NCI-H2081 treated with DMSO at 0.1 percent for 48 hours (cell line): ENCODE measurements at places on chromosomes 4 and X.

- no peak for DNase-seq
Measured at GRCh38 chr4:10611673-10612072, 72.9 kb downstream of the CLNK start.

- no peak for DNase-seq
Measured at GRCh38 chr4:54726907-54727306, 69.2 kb downstream of the KIT start.

GRCh38 chr4:15689540-15689939 is 7.9 kb downstream of the FAM200B start:
- DNase-seq: no peak

DNA sequence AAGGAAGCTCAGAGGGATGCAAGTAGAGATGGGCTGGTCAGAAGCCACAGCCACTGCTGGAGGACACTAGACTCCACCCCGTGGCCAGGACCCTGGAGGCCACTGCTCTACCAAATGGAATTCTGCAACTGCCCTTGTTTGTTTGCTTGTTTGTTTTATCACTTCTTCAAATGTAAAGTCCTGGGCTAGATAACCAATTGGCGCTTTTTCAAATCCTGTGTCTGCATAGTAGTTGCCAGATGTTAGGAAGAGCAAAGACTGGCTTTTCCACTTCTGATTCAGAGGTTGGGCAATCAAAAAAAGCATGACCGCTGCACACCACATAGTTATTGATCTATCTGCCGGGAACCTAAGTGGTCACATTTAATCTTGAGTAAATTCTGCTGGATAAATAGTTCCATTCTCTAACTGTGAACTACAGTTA is 255.2 kb upstream of the SFRP2 start:
- no peak for DNase-seq

DNA sequence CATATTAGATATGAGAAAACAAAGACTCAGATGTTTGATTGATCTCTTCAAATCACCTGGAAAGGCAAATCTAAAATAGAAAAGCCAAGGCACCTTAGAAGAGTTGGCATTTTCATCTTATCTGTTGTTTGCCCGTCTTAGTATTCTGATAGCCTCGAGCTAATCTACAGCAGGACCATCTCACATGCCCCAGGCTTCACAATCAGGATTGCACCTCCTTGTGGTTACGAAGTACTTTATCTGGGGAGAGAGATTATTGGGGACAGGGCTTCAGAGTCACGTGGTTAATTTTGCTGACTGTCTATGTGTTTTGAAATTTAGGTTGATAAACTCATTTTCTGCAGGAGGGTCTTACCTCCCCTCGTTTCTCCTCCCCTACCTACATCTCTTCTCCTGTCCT is 313.1 kb upstream of the ANXA10 start:
- DNase-seq: no peak

- peak; percentile 44 for DNase-seq
Measured at GRCh38 chrX:45623266-45623665, 422.6 kb upstream of the DIPK2B start.

DNA sequence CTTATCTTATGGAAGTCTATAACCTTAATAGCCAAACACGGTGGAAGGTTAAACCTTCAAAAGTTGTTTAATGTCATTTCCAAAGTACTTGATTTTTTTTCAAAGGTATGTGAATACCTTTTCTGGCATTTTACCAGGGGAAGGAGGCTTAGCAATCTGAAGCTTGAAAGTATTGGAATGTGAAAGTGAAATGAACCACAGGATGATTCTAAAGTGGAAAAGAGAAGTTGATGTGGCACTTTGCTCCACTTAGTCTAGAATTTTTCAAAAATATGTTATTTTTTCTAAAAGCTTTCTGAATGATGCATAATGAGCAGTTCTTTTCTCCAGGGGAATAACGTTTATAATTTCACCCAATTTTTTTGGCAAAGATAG is 19.2 kb downstream of the PI4K2B start:
- no peak for DNase-seq

- DNase-seq: no peak
Measured at GRCh38 chr4:38400946-38401345, 263.1 kb upstream of the KLF3 start.

DNA sequence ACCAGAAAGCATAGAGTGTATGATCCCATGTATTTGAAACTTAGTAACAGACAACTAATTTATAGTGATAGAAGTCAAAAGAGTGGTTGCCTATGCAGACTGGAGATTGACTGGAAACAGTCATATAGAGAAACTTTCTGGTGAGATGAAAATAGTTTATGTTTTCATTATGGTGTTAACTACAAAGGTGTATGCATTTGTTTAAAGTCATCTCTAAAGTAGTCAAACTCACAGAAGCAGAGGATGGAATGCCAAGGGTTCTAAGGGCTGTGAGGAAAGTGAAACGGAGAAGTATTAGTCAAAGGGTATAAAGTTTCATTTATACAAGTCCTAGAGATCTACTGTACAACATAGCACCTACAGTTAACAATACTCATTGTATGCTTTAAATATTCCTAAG is 45.8 kb downstream of the ENOX2 start:
- DNase-seq: no peak

GRCh38 chr4:137519406-137519805 is 12.9 kb downstream of the PCDH18 start:
- no peak for DNase-seq

GRCh38 chr4:41687971-41688370 is 60.6 kb downstream of the PHOX2B start:
- DNase-seq: no peak

DNA sequence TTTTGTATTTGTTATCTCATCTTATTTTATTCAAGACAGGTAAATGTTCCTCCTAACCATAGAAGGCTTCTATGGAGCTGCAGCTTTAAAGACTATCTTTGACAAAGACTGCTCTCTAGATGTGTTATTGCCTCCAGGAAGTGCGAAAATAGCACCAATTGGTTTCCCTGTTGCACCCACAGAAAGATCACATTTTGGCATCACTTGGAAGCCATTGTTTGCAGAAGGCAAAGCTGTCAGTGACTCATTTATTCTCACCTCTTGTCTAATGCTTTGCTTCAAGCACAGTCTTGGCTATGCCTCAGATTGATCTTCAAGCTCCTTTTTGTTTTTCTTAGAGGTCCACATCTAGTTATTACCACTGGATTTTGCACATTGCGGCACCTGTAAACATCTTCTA is 150.3 kb downstream of the PCDH7 start:
- no peak for DNase-seq

- no peak for DNase-seq
Measured at GRCh38 chr4:7787067-7787466, 152.6 kb downstream of the AFAP1 start.

GRCh38 chr4:39046249-39046648 is 14.0 kb upstream of the TMEM156 start:
- no peak for DNase-seq

GRCh38 chr4:1543976-1544375 is 137.7 kb upstream of the NKX1-1 start:
- DNase-seq: no peak

GRCh38 chrX:40612511-40612910 is 10.7 kb upstream of the MPC1L start:
- DNase-seq: no peak

DNA sequence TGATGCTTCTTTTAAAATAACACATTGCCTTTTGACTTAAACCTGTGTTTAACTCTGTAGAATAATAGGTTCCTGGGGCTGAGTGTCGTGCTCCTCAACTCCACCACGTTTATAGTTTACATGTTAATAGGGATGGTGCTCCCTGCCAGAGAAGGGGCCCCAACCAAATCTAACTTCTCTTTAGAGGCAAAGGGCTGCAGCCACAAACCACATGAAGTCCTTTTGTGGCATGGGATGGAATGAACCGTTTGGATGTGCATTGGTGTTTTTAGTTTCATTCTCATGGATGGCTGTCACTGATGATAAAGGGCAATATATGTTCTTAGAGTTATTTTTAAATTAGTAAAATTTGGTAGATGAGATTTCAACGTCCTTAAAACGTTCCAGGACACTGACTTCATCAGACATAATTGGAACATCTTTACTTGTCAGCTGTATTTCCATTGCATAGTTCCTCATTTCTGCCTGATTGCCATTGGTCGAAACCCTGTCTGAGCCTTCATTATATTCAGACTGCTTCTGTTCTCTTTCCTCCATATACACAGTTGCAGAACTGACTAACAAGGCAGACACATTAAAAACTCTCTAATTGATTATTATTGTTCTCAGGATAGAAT is 60.4 kb upstream of the HPF1 start:
- DNase-seq: no peak

GRCh38 chr4:56971383-56971782 is 6.0 kb downstream of the NOA1 start:
- DNase-seq: no peak

GRCh38 chr4:105569057-105569865 is 16.8 kb downstream of the ARHGEF38 start:
- DNase-seq: no peak

- no peak for DNase-seq
Measured at GRCh38 chr4:140686796-140687195, 69.4 kb downstream of the TBC1D9 start.

DNA sequence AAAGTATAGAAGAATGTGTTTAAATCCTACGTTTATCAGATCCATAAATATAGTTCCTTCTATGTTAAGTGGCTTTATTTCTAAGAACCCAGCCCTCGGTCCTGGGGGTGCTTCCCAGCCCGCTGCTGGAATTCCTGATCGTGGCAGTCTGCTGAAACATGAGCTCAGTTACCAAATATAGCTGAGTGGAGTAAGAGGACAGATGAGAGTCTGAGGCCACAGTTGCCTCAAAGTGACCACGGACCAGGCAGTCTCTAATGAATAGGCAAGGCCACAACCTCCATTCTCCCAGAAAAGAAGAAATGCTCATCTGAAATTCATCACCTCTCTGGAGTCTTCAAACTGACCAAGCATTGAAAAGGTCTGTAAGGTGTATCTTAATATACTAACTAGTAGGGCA is at the start of gene PALLD:
TSS of gene PALLD (plus strand) at position 219 of the 400 bp plus-strand sequence.
- no peak for DNase-seq

DNA sequence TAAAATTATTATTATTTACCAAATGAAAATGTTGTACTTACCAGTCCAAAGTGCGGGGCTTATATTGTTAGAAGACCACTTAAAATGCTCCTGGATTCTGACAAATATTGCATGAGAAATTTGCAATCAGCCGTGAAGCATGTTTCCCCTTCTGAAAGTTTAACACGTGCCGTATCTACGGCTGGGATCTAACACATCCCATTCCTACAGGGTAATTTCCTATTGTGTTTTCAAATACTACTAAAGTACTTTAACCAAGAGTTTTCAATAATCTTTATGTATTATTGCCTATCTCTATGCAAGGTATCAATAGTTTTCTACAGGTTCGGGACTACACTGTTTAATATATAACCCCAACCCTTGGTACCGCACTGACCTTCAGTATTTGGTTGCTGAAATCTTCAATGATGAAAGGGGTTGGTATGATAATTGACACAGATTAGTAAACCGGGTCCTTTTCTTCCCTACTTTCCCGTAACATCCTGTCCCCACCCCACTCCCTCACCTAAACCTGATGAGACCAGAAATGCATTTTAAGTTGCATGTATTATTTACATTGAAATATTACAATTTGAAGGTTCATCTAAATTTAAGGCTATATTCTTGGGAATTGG is 795 bp upstream of the BRWD3 start:
- DNase-seq: no peak

GRCh38 chr4:663438-664428 is 10.3 kb downstream of the ATP5ME start:
- DNase-seq: no peak

GRCh38 chr4:39435659-39436563 is 22.8 kb downstream of the RPL9 start:
- no peak for DNase-seq

DNA sequence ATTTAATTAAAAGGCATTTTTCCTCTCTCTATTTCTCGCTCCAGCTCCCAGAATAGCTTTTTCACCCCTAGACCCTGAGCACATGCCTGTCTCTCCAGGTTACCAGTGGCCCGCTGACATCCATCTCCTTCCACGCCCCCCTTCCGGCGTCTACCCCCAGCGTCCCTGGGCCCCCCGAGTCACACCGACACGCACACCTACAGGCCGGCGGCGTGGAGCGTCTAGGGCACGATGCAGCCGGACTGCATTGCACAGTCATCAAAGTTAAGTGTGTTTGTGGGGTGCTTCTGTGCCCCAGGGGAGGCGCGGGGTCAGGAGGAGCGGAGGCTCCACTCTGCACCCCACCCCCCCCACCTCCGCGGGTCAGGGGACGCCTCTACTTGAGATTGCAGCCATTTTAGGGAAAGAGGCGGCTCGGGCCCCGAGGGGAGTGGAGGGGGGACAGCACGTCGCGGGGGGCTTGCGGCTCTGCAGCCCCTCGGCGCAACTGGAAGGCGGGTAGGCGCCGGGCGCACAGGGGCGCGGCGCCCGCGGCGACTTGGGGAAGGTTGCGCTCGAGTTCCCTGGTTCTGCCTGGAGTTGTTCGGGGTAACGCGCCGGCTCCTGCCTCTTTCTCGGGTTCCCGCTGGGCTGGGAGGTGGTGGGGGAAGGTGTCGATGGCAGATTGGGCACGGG is 112.7 kb downstream of the DHX15 start:
- no peak for DNase-seq

GRCh38 chr4:163243297-163243981 is 76.7 kb upstream of the NAF1 start:
- no peak for DNase-seq

- no peak for DNase-seq
Measured at GRCh38 chr4:150178161-150178560, 99.9 kb downstream of the DCLK2 start.

GRCh38 chr4:146095091-146095690 is 80.3 kb upstream of the LSM6 start:
- no peak for DNase-seq

GRCh38 chr4:82458729-82459128 is 28.3 kb downstream of the ENOPH1 start:
- DNase-seq: no peak

GRCh38 chrX:53442322-53442631 is 8.1 kb upstream of the HSD17B10 start:
- no peak for DNase-seq

DNA sequence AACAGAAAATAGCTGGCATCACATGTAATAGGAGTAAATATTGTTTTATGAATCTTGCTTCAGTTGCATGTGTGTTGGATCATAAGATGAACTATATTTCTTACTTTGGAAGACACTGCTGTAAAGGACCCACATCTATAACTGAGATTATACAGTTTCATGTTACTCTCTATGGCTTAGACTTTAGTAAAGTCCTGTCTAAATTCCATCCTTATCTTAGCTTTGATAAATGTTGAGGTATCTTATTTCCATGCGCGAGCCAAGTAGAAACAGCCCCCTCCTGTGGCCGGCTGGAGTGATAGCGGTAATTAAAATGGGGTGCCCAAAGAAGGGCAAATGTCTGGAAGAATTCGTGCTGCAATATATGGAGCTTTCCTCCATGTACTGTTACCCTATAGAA is 43.0 kb downstream of the CCDC158 start:
- DNase-seq: no peak

DNA sequence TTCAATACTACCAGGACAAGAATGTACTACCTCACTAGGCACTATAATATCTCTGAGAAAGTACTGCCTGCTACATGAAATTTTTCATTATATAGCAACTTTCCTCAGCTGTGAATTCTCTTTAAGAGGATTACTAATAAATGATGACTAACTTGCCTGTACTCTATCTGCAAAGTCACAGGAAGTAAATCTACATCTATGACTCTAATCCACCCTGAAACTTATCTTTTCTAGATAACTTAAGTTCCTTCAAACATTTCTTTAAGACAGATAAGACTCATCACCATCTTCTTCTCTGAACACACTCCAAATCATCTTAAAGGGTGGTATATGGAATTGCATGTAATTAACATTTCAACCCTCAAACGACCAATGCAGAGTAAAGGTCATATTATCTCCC is 28.8 kb downstream of the RPS6KA3 start:
- no peak for DNase-seq

- DNase-seq: no peak
Measured at GRCh38 chr4:153809307-153809706, 20.4 kb upstream of the SFRP2 start.

GRCh38 chrX:152900937-152901445 is 3.1 kb downstream of the ZNF185 start:
- DNase-seq: no peak
